ENCODE measurements at places on chromosomes 16 and 17. TPM values are rescaled to one million over a fixed set of nuclear protein-coding genes. Genes with fewer than 3 reads are reported as not detected.

The LRRC37B gene
- total RNA-seq: 23.6 TPM

DNA sequence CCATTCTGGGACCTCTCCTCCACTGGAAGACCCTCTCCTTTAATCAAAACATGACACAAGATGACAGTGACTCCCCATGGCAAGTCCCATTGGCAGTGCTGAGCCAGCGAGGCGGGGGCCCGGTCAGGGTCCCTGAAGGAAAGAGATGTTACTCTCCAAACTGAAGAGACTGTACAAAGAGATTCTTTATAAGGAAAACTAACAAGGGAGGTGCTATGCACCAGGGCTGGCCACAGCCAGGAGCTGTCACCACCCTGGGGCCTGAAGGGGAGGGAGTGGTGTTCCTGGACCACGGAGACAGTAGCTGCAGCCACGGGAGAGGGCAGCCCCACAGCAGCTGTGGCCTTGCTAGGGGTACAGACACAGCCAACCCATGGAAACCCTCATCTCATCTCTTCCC lies 123.1 kb downstream of the XYLT1 start:
- no peak for DNase-seq
- no peaks in the 10 kb centered on the region for H3K27me3 ChIP-seq
- peaks cover 17% of the 10 kb centered on the region for H3K4me1 ChIP-seq
- peak overlapping the region; percentile 63 for H3K27ac ChIP-seq
- H3K4me3 ChIP-seq: no peak overlapping the region

DNA sequence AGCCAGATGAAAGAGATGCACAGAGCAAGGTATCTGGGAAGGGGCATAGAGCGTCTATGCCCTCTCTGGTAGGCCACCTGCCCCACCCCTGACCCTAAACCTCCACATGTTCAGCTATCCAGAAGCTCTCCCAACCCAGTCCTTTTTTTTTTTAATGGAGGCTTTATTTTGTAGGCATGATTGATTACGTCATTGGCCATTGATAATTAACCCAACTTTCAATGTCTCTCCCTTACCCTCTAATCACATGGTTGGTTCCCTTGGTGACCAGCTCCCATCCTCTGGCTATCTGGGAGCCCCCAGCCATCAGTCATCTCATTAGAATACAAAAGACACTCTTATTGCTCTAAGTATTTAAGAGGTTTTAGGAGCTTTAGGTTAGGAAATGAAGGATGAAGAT lies 14.3 kb upstream of the CES5A start:
- H3K4me3 ChIP-seq: no peak overlapping the region
- H3K27me3 ChIP-seq: no peaks in the 10 kb centered on the region
- H3K36me3 ChIP-seq: no peaks in the 10 kb centered on the region

The CACNA1H gene
- total RNA-seq: 32.5 TPM

DNA sequence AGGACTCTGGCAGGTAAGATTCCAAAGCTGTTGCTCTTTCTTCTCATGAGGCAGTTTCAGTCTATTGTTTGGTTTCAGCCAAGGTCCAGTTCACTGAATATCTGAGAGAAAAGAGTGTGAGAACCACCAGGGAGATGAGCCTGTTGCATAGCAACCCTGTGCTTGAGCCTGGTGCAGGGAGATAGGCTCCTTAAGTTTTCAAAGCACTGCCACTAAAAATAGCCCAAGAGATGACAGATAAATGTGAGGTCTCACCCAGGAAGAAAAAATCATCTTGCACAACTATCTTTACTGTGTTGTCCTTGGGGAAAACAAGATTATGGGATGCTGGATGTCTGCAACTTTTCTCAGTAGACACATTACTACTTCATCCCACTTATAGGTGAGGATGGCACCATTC lies 26.2 kb upstream of the NUDT7 start:
- no peak for DNase-seq
- no peak overlapping the region for H3K4me3 ChIP-seq
- no peaks in the 10 kb centered on the region for H3K36me3 ChIP-seq
- no peaks in the 10 kb centered on the region for H3K4me1 ChIP-seq

DNA sequence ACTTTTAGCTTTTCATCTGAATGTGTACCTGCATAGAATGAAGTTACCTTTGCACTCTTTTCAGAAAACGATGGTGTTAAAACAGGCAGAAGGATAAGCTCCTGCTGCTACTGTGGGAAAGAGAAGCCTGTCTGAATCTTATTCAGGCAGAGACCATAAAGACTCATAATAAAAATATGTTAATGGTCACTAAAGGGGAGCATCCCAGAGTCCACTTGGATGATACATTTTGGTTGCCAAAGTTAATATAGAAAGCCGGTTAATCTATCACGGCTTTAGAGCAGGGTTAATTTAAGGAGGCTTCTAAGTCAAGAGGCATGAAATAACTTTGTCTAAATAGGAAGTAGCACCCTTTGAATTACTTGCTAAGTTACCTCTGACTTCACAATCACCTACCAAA lies 2.9 kb downstream of the MARCHF10 start:
- no peak overlapping the region for H3K4me3 ChIP-seq
- H3K27ac ChIP-seq: no peak overlapping the region
- H3K4me1 ChIP-seq: no peaks in the 10 kb centered on the region
- H3K36me3 ChIP-seq: no peaks in the 10 kb centered on the region
- no peak for DNase-seq

The AARS1 gene
- 93.1 TPM for total RNA-seq

DNA sequence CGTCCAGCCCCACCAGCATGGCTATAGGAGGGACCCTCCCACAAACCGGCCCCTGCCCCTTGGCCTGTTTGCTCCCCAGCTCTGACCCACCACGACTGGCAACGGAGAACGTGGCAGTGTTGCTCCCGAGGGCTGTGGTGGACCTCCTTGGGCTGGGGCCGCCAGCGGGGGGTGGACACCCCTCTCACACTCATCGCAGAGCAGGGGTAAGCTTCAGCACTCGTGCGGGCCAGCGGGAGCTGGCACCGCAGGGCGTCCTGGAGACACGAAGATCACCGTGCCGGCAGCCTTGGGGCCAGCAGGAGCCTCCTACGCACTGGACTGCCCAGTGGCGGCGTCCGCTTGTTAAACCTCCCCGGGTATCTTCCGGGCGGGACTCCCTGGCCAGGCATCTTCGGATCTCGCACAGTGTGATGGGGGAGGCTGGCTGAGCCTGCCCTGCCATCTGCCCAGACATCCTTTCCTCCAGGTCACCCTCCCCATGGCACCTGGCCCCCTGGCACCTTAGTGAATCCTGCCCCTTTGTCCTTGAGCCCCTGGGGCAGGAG lies 53.5 kb downstream of the ABR start:
- H3K27ac ChIP-seq: no peak overlapping the region
- no peaks in the 10 kb centered on the region for H3K4me1 ChIP-seq

DNA sequence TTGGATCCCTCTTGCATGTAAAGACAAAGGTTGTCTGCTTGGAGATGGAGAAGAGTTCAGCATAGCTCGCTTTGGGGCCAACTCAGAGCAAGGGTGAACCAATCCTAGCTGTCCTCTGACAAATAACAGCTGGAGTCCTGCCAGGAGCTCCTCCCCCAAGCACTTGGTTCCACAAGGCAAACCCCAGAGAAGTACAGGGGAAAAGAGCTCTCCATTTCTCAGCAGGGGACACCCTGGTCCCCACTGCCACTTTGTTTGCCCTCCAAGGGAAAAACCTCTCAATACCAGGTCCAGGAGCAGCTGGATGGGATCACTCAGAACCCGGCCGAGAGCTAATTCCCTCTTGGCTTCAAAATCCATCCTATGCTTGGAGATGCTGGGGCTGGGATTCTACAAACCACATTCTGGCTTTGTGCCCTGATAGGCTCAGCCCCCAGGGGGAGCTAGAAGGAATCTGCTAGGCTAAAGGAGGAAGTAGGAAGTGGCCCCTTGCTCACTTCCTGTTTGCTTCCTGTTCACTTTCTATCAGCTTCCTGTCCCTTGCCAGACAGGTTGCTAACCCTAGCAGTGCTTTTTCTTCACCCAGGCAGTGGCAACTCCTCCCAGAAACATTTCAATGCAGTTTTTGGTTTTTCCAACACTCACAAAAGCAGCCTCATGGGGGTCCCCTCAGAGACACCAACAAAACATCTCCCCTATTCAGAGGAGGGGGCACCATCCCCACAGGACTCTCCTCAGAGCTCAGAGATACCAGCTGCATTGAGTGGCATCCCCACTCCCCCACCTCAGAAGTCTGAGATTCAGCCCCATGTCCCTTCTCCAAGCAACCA lies 30.7 kb downstream of the CDRT4 start:
- H3K27ac ChIP-seq: no peak overlapping the region
- H3K36me3 ChIP-seq: no peaks in the 10 kb centered on the region
- no peak overlapping the region for H3K4me3 ChIP-seq
- no peaks in the 10 kb centered on the region for H3K4me1 ChIP-seq

DNA sequence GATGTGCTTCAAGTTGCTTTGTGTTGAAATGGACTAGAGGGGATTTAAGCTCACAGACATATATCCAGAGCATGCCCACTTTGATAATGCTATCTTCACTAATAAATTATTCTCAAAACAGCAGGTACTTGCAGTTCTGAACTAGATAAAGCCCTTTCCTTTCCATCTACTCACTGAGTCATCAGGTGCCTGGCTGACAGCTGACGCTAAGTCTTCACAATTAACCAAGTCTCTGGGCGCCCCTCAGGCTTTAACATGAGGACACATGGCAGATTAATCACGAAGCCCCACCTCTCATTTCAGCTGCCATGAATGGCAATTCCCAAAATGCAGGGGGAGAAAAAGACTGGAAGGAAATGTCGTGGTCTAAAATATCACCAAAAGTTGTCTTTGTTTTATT lies 29.5 kb upstream of the CRISPLD2 start:
- no peaks in the 10 kb centered on the region for H3K27me3 ChIP-seq
- peaks cover 6% of the 10 kb centered on the region for H3K4me1 ChIP-seq
- no peak overlapping the region for H3K27ac ChIP-seq
- DNase-seq: no peak

DNA sequence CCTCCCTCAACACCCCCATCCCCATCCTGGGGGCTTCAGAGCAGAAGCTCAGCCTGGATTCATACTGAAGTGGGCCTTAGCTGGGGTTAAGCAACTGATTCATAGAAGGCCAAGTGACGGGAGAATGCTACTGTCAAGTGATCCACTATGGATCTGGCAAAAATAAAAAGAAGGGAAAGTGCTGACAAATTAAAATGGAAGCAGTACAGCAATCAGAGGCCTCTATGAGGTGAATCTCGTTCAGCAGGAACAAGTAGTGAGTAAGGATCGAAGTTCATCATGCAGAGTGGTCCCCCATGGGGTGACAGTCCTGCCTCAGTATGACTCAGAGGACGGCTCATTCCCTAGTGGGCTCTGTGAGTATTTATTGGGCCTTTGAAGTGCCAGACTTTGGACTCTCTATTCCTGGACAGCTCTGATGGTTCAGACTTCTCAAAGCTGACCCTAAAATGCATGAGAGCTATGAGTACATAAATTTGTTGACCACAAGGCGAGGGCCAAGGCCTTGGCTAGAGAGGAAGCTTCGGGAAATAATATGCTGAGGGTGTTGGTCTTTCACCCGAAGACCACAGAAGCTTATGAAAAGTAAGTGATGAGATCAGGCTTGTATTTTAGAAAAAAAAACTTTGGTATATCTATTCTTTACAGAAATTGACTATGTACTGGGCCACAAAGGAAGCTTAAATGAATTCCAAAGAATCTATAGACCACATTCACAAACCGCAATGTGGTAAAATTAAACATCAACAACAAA lies 5.3 kb upstream of the NSMCE1 start:
- H3K4me1 ChIP-seq: no peaks in the 10 kb centered on the region
- no peaks in the 10 kb centered on the region for H3K27me3 ChIP-seq
- H3K27ac ChIP-seq: no peak overlapping the region
- no peak overlapping the region for H3K4me3 ChIP-seq

The RAB26 gene
- 5.1 TPM for total RNA-seq

The KRT31 gene
- not detected for total RNA-seq

The CLEC10A gene
- 5.7 TPM for total RNA-seq

The ADGRG1 gene
- total RNA-seq: 347 TPM

Measured in prostate gland (tissue), 2 donors.